ENCODE measurements at places on chromosomes 1 and 21.

DNA sequence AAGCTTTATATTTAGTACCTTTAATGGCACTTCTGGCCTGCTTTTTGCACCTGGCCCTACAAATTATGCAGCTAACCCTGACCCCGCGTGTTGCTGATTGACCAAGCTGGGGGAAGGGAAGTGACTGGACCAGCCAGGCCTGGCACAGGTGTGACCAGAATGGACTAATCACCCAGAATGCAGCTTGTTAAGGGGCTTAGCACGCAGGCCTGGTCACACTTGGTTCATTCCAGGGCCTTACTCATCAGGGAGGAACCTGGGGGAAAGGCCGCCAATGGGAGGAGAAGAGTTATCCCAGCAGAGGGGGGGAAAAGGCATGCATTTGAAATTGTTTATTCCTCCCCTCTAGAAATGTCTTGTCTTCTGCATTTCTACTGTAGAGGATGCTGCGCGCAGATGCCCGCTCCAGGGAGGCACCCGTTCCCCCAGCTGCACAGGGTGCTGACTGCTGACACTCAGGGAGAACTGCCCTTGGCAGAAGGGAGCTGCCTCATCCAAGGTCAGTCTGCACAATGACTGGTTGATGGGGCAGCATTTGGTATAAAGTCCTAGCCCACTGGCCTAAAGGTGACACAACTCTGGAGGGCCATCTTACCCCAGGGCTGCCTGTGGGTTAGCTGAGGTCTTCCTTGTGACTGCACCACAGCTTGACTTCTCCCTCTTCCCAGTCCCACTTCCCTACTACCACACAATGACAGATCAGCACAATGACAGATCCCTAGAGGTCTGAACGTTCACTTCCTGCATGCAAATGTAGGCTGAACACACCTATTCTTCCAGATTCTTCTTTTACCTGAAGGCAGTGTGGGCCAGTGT is 29.0 kb downstream of the DHCR24 start:
- no peak for DNase-seq

- no peak for DNase-seq
Observed at GRCh38 chr1:234928642-234929041, 200.0 kb downstream of the TOMM20 start.

DNA sequence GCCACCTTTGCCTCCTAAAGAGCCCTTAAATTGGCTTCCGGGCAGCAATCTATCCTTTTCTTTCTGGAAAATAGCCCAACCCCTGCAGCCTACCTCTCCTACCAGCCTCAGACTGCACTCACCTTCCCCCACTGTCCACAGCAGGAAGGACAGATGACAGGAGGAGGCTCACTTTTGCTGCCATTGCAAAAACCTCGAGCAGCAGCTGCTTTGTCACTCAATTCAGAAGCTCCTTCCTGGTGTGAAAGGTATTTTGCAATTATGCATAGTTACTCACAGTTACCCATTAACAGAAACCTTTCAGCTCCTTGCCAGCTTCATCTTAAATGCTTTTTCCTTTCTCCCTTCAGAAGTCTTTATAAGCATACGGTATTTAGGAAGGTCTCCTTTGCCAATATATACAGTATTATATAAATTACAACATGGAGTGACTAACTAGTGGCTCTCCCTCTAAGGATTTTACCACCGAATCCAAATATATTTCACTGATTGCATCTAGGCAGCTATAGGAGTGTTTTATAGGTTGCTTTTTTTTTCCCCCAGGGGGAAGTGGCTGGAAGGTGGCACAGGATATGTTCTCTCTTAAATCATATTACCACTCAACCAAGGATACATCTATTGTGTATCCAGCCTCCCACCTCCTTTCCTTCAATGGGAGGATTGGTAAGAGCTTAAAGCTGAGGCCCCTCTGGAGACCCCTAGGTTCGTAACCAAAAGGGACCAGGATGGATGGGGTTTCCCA is 142.1 kb upstream of the IPO9 start:
- DNase-seq: peak; percentile 68

- DNase-seq: no peak
Observed at GRCh38 chr1:116760487-116760886, 6.3 kb downstream of the CD2 start.

- no peak for DNase-seq
Observed at GRCh38 chr1:70486676-70487458, 75.8 kb downstream of the CTH start.

DNA sequence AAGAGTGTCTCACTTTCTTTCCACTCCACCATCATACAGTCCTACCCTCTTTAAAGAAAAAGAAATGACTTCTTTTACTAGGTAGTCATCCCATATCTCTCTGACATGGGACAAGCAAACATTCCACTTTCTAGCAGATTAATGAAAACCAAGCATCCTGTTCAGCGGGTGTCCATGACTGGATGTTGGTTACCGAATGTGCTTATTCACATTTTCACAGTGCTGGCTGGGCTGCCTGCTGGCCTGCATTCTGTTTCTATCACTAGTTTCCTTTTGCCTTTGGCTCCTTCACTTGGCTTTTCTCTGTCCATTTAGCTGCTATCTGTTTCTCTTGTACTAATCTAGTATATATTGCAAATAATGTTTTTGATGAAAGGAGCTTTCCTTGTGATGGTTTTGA is 598.4 kb downstream of the RWDD3 start:
- no peak for DNase-seq

- no peak for DNase-seq
Observed at GRCh38 chr1:182453631-182454030, 3.7 kb downstream of the RGSL1 start.

DNA sequence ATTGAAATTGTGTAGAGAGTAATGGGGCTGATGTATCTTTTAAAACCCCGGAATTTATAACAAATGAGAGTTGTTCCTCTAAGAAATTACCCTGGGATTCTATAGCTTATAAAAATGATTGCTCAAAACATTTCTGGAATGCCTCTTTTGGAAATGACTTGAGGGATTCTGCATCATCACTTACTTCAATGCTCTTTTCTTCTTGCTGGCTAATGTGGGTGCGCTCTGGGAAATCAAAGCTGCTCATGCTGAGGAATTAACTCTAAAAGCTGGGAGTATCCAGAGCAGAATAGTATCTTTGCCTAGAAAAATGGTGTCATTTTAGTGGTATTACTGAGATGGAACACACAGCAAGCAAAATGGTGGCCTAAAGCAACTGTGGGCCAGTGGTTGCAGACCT is 23.0 kb upstream of the TBX15 start:
- no peak for DNase-seq

DNA sequence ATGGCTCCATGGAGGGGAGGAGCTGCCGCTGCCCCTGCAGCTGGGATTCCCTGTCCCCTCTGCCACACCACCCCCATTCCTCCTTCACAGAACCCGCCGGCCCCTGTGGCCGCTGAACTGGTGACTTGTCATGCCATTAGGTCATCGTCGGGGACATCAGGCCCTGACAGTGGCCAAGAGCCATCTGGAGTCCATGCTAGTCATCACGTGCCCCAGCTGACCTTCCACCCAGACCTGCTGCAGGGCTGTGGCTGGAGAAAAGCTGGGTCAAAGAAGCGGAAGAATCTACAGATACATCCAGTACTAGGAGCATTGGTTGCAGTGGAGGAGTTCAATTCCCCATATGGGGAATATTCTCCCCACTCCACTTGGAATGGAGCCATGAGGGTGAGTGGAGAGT is 78.1 kb downstream of the KCNJ15 start:
- no peak for DNase-seq

GRCh38 chr21:25518491-25518911 is 88.8 kb downstream of the MRPL39 start:
- no peak for DNase-seq

DNA sequence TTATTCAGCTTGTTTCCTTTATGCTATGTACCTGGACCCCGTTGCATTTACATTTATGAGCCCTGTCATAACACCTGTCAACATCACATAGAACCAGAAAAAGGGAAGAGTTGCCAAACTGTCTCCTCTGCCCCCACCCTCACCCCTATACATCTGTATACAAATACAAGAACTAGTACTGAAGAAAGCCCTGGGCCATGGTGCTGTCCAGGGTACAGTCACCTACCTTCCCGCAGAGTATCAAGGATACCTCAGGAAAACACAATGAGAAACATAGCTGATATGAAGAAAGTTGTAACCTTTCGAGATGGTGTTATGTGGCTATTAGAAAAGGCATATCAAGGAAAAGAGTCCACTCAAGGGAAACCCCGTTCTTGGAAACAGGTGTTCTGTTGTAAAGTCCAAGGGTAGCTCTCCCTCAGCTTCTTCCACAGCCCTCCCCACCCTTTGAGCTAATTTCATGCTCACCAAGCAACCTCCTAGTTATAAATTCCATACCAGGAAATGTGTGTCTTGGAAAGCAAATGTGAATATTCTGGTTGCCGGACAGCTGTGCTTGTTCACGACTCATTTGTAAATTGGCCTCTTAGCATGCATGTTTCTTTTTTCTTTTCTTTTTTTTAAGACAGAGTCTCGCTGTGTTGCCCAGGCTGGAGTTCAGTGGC is 16.7 kb upstream of the AVPR1B start:
- no peak for DNase-seq

DNA sequence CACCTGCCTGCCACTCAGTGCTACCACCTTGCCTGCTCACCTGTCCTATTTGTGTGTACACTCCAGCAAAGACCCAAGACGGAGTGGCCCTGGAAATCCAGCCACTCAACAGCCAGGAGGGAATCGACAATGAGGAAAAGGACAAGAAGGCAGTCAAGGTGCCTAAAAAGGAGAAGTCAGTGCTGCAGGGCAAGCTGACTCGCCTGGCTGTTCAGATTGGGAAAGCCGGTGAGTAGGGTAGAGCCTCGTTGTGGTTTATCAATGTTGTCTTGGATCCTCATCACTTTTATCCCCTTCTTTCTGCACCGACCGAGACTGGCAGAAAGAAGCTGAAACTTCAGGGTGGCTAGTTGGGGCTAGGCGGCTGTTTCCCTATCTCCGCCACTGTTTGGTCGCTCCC is 61.4 kb upstream of the LAX1 start:
- no peak for DNase-seq

DNA sequence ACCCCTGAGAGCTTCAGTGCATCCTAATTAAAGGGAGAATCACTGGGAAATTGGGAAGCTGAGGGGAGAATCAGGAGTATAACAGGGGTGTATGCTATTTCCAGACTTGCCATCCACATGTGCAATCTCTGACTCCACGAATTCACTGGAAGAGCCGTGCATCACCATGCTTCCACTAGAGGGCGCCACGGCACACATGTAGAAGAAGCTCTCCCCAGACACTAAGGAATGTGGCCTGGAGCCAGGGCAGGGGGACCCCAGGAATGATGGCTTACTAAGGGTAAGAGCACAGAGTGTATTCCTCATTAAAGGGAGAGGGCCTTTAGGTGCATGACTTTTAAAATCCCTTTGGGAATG is 81.5 kb downstream of the ABCA4 start:
- DNase-seq: no peak
